ENCODE measurements at places on chromosomes 3 and 15. TPM values are rescaled to one million over a fixed set of nuclear protein-coding genes. Genes with fewer than 3 reads are reported as not detected.

MYL3 gene
- not detected for polyA plus RNA-seq

UQCRC1 gene
- polyA plus RNA-seq = 410 TPM

DNA sequence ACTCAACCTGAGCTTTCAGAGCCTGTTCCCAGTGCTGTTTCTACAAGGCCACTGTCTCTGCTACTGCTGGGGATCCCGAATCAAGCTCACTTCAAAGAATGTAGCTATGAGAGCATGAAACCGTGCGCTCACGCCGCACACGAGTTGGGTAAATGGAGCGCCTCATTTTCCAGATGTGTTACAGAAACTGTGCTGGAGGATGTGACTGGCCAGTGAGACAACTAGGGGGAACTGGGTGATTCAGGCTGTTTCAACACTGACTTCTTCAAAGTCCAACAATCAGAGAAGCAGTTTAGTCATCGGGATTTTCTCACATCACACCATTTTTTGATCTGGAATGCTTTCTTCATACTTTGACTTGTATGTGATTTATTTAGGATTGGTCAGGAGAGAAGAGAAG, 3.5 kb downstream of the ZNF710 start:
- H3K27me3 ChIP-seq = no peaks in the 10 kb centered on the region
- peaks cover 25% of the 10 kb centered on the region for H3K4me1 ChIP-seq
- 0 out of 2 replicates have a peak overlapping the region, but pooled peaks have one; percentile 5 for H3K4me3 ChIP-seq
- H3K27ac ChIP-seq = peak overlapping the region; percentile 95

HTR3E gene
- not detected for polyA plus RNA-seq

ATP13A5 gene
- not detected for polyA plus RNA-seq

DNA sequence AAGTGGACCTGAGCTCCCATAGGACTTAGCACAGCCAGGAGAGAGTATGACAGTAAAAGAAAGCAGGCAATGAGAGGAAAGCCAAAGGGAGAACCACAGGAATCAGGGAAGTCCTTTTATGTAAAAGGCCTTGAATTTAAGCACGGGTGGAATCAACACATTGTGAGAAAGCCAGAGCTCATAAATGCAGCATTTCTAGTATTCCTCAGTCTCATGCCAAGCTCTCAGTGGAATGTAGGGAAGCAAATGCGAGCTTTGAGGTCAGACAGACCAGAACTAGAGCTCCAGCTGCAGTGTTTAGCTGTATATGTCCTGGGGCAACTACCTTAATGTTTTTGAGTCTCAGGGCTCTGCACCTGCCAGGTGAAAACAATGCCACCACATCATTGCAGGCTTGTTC, 132.1 kb upstream of the TRIM42 start:
- no peaks in the 10 kb centered on the region for H3K4me1 ChIP-seq
- no peaks in the 10 kb centered on the region for H3K27me3 ChIP-seq
- H3K27ac ChIP-seq = no peak overlapping the region
- DNase-seq = no peak
- no peak overlapping the region for H3K4me3 ChIP-seq
- H3K36me3 ChIP-seq = no peaks in the 10 kb centered on the region
